ENCODE measurements at places on chromosomes 1 and 21.

GRCh38 chr21:38567335-38567969 lies 69.2 kb upstream of the ERG start:
- DNase-seq = no peak

- no peak for DNase-seq
Measured at GRCh38 chr1:57761628-57762027, 337.8 kb upstream of the DAB1 start.

DNA sequence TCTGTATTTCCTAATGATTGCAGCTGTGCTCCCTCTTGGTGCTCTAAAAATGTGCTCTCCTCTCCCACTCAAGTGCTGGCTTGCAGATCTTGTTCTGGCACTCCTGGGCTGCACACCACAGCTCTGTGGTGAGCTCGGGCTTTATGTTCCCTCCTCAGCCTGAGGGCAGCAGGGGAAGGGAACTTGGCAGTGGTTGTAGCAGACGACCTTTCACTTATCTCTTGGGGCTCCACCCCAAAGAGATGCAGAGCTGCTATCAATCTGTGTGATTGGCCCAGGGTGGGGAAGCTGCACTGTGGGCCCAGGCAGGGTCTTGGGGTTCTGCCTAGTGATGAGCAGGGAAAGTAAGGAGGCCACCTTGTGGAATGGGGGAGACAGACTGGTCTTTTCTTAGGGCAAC lies 143.5 kb upstream of the GORAB start:
- no peak for DNase-seq

GRCh38 chr1:230970432-230970831 lies 8.2 kb downstream of the TTC13 start:
- DNase-seq = no peak

Data from CD4-positive, alpha-beta T cell treated with Interleukin-17A for 1 hour (primary cell).